ENCODE measurements at places on chromosomes 2 and 18.

DNA sequence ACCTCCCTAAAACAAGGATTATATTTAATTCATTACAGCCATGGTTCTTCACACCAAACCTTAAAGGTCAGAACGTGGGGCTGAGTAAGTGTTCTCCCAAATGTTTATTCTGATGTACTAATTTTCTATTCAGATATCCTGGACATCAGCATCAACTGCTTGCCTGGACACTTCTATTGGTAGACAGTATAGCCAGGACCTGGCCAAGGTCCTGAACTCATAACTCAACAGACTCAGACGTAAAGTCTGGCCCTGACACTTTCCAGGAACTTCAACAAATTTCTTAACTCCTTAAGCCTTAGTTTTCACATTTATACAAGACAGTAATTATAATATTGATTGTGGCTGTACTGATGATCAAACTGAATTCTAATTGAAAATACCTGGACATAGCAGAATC is 89.1 kb downstream of the AKAIN1 start:
- DNase-seq = no peak

DNA sequence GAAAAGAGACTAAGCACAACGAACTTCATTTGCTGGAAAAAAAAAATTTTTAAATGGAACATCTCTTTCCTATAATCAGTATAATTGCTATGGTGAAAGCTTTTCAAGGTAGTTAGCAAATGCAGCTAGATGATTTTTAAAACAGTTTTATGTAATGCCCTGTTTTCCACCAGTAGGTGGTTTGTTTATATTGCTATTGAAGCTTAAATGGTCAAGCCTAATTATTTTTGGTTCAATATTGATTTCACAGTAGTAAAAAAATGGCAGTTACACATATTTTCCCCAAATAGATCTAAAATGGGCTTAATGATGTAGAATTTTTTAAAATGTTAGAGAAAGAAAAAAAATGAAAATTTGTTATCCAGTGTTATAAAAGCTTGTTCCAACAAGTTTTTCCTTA is 70.2 kb downstream of the CDH19 start:
- no peak for DNase-seq

DNA sequence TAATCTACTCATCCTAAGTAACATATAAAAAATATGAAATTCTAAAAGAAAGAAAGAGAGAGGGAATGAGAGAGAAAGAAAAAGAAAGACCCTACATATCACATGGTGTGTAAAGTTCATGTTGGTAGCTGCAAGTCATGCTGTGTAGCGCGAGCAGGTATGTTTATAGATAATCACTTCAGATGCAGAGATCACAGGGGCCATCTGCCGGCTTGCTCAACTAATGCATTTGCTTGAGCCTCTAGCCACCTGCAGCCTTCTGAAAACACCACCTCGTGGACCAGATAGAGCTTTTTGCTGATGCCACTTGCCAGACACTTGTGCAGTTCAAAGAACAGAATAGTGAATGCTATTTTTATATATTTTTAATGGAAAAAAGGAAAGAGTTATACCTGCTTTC is 37.6 kb downstream of the CDH7 start:
- no peak for DNase-seq

- DNase-seq = no peak
Observed at GRCh38 chr2:73987109-73987947, 2.6 kb downstream of the TET3 start.
